ENCODE measurements at places on chromosomes 2 and 18.
A peak's percentile ranks its signal among the peaks of the same experiment; 100 is the strongest.

- DNase-seq, result no peak
Observed at GRCh38 chr2:60707750-60708371, 48.2 kb upstream of the PAPOLG start.

DNA sequence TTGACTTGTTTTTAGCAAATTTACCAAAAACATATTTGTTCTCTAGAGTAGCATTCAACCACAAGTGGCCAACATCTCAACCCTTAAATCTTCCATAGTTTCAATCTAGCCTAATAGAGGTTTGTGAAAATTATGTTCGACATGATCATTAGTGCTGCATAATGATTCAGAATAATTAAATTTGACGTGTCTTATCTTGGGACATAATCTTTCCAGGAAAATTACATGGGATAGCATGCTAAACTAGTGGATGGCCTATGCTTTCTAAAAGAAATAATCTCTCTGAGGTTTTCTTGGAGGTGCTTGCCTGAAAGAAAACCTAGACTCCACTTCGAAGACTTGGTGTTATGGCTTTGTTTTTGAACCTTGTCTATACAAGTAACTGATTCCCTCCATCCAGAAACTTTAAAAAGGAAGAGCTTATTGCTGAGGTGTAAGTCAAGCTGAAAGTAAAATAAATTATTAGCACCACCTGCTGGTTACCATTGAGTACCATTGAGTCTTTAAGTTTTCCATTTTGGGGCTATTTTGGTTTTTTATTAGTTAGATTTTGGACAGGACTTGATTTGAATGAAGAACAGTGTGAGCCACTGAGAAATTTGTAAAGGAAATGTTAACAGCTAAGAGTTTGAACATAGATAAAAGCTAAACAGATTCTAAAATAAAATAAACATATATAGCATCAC, 32.7 kb downstream of the COX7A2L start:
- no peak for DNase-seq

- no peak for DNase-seq
Observed at GRCh38 chr2:159409116-159409800, 122.8 kb upstream of the WDSUB1 start.

- DNase-seq, result no peak
Observed at GRCh38 chr18:11383381-11383780, 226.0 kb upstream of the SLC35G4 start.

GRCh38 chr2:134206031-134206430, 47.8 kb upstream of the MGAT5 start:
- no peak for DNase-seq

GRCh38 chr2:212898011-212898410, 253.4 kb downstream of the IKZF2 start:
- no peak for DNase-seq

DNA sequence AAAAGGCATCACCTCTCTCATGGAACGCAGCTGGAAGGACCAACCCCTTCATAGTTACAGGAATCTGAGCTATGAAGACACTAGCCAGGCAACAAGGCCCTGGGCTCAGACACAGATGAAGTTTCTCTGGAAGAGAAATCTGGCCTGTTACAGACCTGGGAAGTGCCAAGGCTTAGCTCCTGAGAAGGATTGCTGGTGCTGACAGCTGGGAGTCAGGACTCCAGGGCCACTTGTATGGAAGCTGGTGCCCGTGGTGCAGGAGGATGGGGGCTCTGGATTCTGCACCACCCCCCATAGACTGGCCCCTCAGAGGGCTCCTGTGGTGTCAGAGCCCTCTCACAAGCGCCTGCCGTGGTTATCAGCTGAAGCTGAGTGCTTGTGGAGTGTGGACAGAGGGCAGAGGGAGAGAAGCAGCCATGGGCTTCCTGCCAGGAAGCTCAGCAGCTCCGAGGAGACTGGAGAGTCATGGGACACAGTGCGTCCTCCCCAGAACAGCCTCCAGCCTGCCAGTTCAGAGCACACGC, 87.3 kb upstream of the LCLAT1 start:
- peak; percentile 35 for DNase-seq
